Lung (tissue), 17 donors: ENCODE measurements at places on chromosomes 4 and X. TPM values are rescaled to one million over a fixed set of nuclear protein-coding genes. Genes with fewer than 3 reads are reported as not detected.

GRCh38 chr4:87053802-87054767, 119.3 kb downstream of the AFF1 start:
- DNase-seq: no peak

GRCh38 chr4:126766241-126766640, 866.5 kb upstream of the INTU start:
- DNase-seq: no peak

- peak; percentile 66 for DNase-seq
Observed at GRCh38 chr4:177302371-177303100, 7.1 kb upstream of the NEIL3 start.

GRCh38 chrX:35868501-35868900, 51.0 kb upstream of the CFAP47 start:
- no peak for DNase-seq

- DNase-seq: peak; percentile 31
Observed at GRCh38 chr4:61886131-61886530, 686.0 kb downstream of the ADGRL3 start.

DNA sequence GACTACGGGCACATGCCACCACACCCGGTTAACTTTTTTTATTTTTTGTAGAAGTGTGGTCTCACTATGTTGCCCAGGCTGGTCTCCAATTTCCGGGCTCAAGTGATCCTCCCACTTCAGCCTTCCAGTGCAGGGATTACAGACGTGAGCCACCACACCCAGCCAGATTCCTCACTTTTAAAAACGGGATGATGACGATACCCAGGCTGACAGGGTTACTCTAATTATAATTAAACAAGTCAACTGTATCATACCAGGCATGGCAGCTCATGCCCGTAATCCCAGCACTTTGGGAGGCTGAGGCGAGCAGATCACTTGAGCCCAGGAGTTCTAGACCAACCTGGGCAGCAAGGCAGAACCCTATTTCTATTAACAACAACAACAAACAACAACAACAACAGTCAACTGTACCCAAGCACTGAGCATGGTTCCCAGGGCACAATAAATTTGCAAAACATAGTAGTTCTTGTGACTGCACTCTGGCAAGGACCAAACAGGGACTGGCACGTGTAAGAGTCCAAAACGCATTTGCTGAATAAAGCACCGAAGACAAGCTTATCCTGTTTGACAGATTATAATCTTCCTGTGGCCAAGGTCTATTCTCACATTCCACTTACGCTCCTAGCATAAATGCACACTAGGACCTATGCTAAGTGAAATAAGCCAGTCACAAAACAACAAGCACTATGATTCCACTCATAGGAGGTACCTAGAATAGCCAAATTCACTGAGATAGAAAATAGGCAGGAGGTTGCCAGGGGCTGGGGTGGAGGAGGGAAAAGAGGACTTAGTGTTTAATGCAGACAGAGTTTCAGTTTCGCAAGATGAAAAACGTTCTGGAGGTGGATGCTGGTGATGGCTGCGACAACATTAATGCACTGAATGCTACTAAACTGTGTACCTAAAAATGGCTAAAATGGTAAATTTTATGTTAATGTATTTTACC, 77.5 kb downstream of the IRF2 start:
- DNase-seq: no peak

DNA sequence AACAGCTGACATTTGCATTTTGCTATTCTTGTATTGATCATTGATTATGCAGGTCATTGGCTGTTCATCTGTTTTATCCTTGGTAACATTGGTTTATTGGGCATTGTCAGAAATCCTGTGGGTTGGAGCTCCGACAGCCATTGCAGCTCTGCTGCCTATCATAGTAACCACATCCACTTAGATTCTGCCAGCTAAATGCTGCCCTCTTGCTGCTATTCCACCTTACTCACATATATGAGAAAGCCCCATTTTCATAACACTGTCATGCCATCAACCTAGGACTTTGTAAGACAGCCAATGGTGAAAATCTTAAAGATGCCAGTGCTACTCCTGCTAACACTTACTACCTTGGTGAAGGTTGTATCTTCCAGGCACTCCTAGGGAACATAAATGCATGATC, 187.3 kb upstream of the CXCL13 start:
- no peak for DNase-seq

DNA sequence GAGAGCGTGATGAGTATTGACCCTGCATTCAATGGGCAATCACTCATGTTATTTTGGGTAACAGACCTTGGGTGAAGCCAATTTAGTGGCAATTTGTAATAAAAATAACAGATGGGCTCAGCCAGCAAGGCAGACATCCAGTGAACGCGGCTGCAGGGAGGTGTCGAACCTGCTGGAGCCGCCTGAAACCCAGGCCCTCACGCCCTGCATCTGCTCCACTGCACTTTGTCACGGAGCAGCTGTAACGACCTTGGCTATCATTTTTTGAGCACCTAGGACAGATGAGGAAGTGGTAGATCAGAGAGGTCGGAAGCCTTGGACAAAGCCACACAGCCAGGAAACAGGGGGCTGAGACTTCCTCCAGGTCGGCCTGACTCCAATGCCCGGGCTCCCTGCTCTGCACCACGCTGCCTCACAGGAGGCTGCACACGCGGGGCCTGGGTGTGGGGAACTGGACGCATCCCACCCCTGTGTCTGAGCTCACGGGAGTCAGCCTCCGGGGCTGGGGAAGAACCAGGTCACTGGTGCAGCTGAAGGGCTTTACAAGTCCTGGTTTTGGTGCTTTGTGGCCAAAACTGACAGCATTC, 19.4 kb downstream of the HMX1 start:
- no peak for DNase-seq

GRCh38 chr4:40395166-40395900, 60.2 kb downstream of the CHRNA9 start:
- no peak for DNase-seq

GRCh38 chr4:16124232-16124631, 40.4 kb upstream of the PROM1 start:
- no peak for DNase-seq

DNA sequence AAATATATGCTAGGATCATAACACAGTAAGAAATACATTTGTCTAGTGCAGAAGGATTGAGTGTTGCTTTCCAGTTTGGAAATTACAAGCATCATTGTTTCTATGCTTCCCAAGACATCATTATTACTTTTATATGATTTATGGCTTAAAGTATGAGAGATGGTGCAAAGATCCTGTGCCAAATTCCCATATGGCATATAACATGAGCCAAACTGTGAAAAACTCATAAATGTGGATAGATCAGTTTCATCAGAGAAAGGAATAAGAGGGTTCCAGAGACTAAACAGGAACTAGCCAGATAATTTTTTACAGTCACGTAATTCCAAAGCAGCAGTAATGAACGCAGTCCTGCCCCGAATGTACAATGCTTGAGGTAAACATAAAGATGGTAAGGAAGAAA, 126.3 kb downstream of the PRDM5 start:
- DNase-seq: no peak

GRCh38 chrX:9378980-9379696, 85.7 kb upstream of the TBL1X start:
- DNase-seq: no peak

DNA sequence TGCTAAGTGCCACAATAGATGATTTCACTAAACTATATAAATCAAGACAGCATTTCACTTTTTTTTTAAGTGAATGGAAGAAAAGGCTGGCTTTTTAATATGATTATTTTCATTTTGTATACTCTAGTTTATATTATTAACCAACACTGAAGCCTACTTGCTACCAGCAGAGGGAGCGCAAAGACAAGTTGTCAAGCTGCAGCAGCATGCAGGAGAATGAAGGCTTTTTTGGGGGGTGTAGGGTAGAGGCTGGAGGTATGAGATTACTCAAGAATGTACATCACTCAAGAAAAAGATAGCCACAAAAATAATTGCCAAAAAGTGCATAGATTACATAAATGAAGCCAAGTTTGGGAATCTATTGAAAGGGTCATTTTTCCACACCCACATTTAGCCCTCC, 519.5 kb downstream of the FGF13 start:
- DNase-seq: peak; percentile 55

DNA sequence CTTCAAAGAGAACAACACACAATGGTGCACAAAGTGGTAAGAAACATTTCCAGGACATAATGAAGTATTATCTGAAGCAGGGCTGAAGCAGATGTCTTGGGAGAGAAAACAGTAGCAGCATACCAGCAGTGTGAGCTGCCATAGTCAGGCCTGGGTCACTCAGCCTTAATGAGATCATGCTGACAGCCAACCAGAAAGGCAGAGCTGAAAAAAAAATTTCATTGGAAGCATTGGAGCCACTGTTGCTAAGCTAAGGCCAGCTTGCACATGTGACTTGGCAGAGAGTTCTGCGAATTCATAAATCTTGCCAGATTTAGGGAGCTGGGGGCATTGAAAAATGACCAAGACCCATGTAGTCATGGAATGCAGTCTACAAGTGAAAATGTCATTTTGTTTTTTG, 444.0 kb upstream of the PITX2 start:
- DNase-seq: no peak

GRCh38 chr4:137707102-137707620, 174.9 kb upstream of the PCDH18 start:
- DNase-seq: peak; percentile 79

GRCh38 chrX:11437642-11438379, 144.6 kb downstream of the AMELX start:
- peak; percentile 31 for DNase-seq

GRCh38 chr4:184392748-184393559, 81.4 kb downstream of the IRF2 start:
- DNase-seq: no peak

- DNase-seq: no peak
Observed at GRCh38 chr4:109473824-109474223, 40.2 kb downstream of the SEC24B start.

DNA sequence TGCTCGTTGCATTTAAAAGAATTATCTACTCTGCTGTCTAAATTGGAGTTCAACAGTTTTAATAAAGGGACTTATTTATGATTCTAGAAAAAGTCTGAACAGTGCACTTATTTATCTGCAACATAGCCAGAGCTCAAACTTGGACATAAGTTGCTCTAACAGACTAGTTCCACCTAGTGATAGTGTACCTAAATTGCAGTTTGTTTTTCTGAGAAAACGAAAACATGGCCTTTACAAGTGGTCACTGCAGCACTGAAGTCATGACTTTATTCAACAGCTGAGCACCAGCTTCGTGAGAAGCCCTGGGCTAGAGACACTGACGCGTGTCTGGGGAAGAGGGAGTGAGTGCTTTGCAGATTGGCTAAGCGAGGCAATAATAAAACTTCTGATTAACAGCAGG, 77.3 kb upstream of the IGSF1 start:
- peak; percentile 50 for DNase-seq

DNA sequence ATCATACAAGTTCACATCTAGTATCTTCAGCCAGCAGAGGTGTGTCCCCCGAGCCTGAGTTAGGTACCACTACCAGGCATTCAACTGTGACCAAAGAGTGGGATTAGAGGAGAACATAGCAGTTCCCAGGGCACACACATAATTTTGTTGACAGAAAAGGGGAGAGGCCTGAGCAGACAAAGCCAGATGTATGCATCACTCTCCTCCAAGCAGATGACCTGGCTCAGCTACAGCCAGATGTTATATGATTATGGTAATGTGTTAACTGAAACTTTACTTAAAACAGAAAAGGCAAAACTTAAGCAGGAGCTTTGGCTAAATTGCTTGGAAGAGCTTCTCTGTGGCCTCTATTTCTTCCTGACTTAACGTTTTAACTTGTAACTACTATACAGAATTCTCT, 88.9 kb downstream of the CC2D2A start:
- no peak for DNase-seq

DNA sequence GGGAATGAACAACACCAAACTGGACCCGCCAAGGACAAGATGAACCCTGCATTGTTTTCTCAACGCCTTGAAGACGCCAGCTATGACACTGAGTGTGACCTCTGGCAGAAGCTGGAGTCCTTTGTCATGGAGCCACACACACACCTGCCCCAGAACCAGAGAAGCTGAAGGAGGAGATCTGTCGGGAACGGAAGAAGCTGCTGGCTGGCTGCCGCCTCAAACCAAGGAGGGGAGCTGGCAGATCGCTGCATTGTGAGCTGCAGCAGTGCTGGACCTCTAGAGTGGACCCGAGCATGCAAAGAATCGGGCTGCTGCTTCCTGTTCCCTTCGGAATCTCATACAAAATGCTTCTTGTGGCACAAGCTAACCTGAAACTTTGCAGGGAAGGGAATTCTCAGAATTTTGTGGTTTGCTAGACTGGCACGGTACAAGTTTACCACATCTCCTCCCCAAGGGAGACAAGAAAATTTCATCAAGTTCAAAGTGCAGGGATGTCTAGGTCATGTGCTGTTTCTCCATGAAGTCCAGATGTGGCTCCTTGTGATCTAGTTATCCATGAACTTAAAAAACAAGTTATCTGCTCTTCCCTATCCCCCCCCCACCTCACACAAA, 23.4 kb upstream of the GLRB start:
- DNase-seq: no peak

DNA sequence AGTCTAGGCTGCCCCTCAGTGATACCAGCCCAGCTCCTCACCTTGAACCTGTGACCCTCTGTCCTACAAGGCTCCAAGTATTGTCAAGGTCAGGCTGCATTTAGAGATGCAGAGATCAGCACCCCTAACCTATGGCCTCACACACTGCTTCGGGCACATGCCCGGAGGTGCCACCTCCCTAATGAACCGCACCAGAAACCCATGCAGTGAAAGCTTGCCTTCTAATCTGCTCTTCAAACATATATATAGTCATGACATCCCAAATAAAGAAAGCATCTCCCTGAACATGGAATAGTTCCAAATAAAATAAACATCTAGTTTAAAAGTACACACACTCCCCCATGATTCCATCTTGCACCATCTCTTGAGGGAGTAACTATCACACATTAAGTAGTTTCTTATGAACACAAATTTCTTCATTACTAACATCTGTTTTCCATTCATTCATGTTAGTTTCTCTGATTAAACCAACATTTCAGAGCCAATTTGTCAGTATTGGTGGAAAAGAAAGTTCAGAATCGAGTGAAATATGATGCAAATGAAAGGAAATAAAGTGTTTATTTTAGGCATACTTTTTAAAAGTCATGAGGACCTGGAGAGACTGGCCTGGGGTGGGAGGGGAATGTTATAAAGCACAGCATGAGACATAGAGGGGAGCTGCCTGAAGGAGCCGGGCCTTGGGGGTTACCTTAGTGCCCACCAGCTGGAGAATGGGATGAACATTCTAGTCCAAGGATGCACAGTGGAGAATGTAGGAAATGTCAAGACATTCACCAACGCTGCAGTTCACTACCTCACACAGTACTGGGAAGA, 19.2 kb downstream of the CC2D2A start:
- no peak for DNase-seq

- no peak for DNase-seq
Observed at GRCh38 chrX:41881166-41881565, 42.2 kb downstream of the CASK start.

Gene JADE3
- 3.0 TPM for polyA plus RNA-seq

Gene RTL9
- 0.06 TPM for polyA plus RNA-seq

Gene OTC
- 0.40 TPM for polyA plus RNA-seq

Gene SSX1
- polyA plus RNA-seq: not detected

Gene GLRA3
- polyA plus RNA-seq: not detected

Gene LPAR4
- 0.03 TPM for polyA plus RNA-seq

Gene PRICKLE3
- polyA plus RNA-seq: 12.7 TPM
